ENCODE measurements at places on chromosomes 11 and 22.

- no peak for DNase-seq
Measured at GRCh38 chr11:57742087-57742452, 779 bp downstream of the SELENOH start.

- peak; percentile 52 for DNase-seq
Measured at GRCh38 chr22:36510966-36511881, 4.4 kb upstream of the FOXRED2 start.

DNA sequence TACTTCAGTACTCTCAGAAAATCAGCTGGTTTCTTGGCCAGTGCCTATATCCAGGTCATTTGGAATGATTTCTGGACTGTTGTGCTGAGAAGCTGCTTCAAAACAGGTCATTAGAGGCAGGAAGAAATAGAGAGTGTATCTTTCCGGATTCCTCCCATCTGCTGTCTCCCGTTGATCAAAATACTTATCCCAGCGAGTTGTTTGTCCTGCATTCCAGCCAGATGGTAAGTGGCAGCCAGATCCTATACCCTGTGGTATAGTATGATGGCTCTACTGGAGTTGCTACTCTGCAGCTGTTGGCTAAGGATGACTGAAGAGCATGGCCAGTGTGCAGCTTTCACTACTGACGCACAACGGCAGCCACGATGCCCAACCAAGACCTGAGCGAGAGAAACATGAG, 560.9 kb upstream of the ANO5 start:
- DNase-seq: no peak

DNA sequence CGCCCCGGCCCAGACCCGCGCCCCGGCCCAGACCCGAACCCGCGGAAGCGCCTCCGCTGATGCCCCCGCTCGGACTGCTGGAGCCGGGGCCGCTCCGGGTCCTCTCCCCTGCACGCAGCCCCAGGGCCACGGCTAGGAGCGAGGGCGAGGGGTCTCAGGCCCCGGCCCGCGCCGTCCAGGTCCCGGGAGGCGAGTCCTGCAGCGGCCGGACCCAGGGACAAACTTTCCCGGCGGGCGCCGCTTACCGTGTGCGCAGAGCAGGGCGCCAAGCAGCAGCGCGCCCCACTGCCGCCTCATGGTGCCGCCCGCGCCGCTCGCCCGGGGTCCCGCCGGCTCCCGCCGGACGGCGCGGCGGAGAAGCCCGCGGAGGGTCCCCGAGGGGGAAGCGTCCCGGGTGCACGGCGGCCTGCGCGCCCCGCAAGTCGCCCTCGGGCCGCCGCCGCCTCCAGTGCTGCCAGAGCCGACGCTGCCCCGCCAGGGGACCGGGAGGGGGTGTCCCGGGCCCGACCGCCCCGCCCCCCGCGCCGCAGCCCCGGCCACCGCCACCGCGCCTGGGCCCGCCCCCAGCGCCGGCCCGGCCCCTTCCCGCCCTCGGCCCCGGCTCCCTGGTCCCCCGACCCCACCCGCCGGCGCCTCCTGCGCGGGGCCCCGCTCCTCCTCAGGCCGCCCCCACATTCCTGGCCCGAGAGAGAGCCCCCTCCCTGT, at the start of gene LRP4:
Gene LRP4, minus strand, starts transcription at position 468 of the 705 bp plus-strand sequence. Its CDS starts 171 bp downstream, at position 297.
- peak; percentile 35 for DNase-seq

DNA sequence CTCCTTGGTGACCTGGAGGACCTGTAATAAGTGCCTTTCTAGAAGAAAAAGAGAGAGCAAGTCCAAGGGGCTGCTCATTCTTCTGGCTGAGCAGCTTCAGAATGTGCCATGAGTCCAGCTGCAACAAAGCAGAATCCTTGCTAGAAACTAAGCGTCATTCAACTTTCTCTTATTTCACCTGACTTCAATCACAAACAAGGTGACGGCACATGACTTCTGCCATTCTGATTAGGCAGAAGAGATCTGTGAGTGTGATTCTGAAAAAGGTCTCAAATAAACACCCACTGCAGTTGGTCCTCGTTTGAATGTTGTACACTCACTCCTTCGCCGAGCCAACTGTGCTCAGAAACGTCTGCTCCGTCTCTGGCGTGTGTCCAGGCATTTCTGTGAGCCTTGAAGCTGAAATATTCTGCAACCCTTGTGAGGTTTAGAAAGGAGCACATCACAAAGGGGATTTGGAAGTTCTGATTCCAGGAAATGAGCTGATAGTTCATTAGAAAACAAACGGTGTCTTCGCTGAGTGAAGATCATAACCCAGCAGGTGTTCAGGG, 623.8 kb upstream of the KIRREL3 start:
- DNase-seq: no peak

DNA sequence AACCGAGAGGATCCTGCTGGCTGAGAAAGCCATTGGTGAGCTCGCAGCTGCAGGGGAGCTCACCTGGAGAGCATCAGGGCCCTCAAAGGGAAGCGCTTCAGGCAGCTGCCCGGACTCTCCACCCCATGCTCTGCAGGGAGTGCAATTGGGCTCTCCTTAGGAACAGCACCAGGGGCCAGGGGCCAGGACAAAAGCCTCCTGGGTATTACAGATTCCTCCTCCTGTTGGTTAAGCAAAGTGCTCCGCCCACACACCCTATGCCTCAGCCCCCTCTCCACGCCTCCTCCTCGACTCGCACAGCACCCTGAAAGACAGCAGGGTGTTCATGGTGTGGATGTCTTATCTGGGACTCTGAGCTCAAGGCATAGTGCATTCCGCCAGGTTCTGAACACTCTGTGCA, 139.9 kb downstream of the SHANK2 start:
- DNase-seq: no peak

GRCh38 chr11:73866586-73866996, 10.1 kb downstream of the COA4 start:
- peak; percentile 65 for DNase-seq

GRCh38 chr22:31089160-31090100, 8.3 kb downstream of the SMTN start:
- DNase-seq: peak; percentile 31

DNA sequence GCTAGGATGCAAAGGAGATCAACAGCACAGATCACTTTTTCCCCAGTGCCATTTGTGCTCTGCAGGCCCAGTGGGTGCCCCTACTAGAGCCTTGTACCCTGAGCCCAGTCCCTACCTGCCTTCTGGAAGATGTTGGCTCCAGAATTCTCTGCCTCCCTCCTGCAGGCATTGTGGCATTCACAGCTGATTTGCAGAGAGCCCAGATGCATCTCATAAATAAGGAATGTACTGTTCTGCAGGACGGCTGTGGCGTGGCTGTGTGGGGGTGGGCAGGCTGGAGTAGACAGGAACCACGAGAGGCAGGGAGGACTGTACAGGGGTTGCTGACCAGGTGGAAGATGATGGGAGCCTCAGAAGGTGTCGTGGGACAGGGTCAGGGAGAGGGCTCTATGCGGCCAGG, 11.2 kb upstream of the MIAT start:
- no peak for DNase-seq

- no peak for DNase-seq
Measured at GRCh38 chr11:3153291-3153861, 11.7 kb downstream of the OSBPL5 start.

DNA sequence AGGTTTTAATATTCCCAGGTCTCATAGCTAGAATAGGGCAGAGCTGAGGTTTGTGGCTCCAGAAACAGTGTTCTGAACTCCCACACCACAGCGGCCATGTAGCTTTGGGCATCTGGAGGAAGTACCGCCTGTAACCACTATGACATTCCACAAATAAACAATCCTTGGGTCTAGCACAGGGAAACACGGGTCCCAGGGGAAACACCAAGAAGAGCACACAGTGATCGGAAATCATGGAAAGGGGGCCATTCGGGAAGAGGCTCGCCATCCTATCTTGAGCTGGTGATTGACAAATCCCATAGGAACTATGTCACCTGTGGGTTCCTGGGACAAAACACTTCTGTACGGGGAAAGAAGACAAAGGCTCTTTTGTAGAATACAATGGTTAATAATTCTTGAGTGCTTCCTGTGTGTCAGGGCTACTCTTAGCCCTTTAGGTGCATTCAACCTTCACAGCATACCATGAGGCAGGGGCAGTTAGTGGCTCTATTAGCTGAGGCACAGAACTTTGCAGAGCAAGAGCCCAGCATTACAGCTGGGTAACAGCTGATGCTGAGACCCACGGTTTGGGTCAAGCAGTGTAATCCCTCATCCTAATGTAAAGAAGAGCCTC, 514.2 kb downstream of the NTM start:
- no peak for DNase-seq

DNA sequence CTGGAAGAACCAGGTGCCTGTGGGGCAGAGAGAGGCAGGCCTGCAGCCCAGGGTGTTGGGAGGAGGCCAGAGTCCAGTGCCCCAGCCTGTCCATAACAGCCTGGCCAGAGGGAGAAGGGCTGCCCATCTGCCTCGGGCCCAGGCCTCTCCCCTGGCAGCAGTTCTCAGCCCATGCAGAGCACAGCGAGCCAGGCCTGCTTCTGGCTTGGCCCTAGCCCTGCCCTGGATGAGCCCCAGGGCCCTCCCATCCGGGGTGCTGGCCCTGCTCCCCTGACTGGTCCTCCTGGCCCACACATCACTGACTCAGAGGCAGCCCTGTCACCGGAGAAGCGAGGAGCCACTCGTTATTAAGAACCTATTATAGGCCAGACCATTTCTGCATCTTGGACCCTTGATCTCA, 19.7 kb upstream of the MYRF start:
- DNase-seq: no peak

GRCh38 chr11:44930588-44931302, 19.9 kb downstream of the TP53I11 start:
- no peak for DNase-seq

GRCh38 chr11:86595451-86595850, 77.0 kb downstream of the ME3 start:
- DNase-seq: no peak

GRCh38 chr11:44579302-44579761, 13.9 kb downstream of the CD82 start:
- DNase-seq: no peak
